ENCODE measurements at places on chromosomes 7 and 10.

- DNase-seq: peak; percentile 63
Observed at GRCh38 chr7:28093623-28094232, 86.9 kb downstream of the JAZF1 start.

DNA sequence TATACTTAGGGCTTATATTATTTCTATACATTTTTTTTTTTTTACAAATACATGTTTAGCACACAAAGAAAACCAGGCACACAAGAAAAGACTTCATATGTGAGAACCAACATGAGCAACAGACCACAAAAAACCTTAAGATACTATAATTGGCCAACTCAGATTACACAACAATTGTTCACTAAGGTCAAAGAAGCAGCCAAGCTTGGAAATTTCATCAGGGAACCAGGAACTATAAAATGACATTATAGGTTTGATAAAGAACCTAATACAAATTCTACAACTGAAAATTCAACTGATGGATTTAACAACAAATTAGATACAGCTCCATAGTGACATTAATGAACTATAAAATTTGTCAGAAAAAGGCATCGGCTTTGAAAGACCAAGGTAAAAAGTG, 4.4 kb upstream of the LUC7L2 start:
- DNase-seq: no peak

DNA sequence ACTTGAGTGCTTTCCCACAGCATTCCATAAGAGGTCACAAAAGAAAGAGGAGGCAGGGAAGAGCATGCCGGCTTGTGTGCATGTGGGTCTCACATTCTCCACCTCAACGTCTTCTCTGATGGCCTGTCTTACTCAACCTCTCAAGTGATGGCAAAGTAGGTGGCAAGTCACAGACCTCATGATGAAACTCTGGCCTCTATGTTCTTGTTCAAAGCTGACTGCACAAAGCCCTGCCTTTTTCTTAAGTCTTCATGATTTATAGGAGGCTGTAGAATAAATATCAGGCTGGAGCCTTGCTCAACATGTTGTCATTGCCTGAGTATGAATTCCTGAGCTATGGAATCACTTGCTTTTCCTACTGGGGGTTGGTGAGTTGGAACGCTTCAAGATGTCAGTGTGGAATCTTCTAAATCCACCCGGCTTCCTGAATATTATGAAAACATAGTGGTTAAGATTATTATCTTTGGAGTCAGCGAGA, 213.6 kb upstream of the INHBA start:
- no peak for DNase-seq

DNA sequence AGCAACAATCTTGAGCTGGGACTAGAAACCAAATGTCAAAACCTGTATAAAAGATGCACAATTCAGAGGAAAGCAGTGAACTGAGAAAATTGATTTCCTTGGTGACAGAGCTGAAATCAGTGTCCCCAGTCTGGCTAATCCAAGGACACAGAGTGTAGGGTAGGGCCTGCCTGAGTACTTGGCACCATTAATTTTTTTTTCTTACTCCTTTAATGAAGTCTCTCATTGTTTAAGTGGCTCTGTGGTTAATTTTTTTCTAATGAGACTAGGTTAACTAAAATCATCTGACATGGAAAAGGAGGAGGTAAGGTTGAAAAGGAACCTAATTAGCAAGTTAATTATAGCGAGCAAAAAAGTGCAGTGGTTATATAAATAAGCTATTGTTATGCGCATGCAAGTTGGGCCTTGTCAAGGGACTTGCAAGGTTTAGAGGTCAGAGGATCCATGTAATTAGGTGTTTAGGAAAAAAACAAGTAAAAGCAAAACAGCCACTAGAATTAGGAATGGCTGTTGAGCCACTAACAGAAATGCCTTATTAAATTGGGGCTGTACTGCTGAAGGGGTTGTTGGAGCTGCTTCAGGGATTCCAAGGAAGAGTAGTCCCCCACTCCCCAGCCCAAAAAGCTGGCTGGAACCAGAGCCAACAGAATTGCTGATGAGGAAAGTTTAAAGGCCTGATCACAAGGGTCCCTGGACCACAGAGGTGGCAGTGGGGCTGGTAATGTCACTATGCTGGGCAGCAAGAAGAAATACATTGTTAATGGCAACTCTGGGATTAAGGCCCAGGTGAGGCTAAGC, 58.9 kb upstream of the STRIP2 start:
- DNase-seq: no peak

DNA sequence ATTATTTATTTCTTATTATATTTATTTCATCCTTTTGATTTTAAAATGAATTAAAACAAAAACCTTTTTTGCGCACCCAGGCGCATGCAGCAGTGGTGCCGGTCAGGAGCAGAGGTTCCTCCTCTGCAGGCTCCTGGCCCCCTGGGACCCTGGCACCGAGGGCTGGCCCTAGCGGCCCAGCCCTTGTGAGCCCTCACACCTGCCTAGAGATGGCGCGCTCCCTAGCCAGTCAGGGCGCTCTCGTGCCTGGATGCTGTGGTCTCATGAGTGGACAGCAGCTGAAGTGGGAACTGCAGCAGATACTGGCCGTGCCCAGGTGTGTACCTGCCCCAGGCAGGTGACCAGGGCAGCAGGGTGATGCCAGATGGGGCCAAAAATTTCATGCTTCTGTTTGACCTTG, 13.8 kb downstream of the RET start:
- no peak for DNase-seq

All from activated T-cell treated with anti-CD3 and anti-CD28 coated beads, Interleukin-2, amount 50 U/mL, for 24 hours (primary cell).